ENCODE measurements at places on chromosomes 2 and 18. TPM values are rescaled to one million over a fixed set of nuclear protein-coding genes. Genes with fewer than 3 reads are reported as not detected.

DNA sequence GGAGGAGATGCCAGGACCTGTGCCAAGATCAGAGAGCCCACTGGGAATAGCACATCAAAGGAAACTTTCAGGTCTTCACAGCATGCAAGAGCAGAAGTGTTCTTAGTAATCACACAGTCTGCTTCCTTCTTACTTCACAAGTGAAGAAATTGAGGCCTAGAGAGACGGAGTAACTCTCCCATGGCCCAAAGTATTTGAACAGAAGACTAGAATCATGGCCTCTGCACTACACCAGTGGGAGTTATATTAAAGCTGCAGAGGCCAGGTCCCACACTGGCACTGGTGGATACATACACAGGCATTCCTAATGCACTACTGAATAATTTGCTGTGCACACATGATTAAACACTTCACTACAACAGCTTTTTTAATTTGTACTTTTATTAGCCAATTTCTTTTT is 107.6 kb upstream of the RMP24 start:
- DNase-seq, result no peak

DNA sequence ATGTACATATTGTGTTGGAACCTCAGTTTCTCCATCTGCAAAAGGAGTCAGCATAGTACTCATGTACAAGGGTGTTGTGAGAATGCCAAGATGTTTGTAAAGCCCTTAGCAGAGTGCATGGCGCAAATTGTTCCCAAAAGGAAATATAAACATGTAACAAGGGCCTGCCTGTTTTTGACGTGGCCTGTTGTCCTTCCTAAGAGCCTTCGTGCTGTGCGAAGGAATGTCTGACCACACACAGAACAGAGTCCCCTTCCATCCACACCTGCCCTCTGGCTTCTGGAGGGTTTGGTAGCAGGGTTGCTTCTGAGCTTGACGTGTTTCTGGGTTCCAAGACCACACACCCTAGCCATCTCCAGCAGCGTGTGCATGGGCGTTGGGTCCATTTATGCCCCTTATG is 34.9 kb downstream of the CABLES1 start:
- DNase-seq, result no peak

DNA sequence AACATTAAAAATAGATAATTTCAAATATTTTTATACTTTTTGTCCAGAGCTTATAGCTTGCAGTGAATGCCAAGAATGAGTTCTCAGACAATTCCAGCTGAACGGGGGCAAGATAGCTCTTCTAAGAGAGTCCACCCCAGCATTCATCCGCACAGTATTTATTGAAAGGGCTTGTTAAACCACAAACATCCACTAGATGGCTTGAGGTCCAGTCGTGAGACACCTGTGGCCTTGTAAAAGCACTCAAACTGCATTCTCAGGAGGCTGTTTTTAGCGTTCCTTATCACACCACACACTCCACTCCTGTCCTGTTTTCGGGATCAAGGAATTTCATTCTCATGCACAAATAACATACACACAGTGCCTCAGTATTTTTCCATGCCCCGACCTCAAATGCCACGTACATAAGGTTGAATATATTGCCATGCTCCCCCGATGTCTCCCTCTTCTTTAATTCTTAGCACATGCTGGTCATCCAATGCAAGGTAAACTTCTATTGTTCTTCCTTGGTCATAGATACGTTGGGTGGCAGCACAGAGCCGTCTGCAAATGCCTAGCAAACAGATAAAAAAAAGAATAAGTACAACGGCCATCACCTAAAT is 47.4 kb downstream of the DNAJC10 start:
- DNase-seq, result peak; percentile 68

Gene CFC1
- 12.4 TPM for total RNA-seq

DNA sequence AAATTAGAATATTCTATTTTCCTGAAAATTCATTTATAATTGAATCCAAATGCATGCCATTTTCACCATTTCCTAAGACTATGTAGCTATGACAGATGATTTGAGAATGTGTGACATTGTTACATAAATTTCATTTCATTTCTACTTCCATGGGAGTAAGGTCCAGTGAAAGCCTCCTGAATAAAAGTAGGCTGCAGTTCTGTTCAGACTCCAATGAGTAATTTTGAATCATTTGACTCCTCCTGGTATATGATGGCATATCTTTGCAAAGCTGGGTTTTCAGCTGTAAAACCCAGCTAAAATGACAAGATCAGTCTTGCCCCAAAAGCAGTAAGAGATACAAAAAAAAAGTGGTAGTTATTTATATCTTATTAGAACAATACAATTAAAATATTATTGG is 101.0 kb upstream of the DNAJC10 start:
- DNase-seq, result no peak

- DNase-seq, result no peak
Observed at GRCh38 chr2:85695121-85695520, 963 bp downstream of the GNLY start.

DNA sequence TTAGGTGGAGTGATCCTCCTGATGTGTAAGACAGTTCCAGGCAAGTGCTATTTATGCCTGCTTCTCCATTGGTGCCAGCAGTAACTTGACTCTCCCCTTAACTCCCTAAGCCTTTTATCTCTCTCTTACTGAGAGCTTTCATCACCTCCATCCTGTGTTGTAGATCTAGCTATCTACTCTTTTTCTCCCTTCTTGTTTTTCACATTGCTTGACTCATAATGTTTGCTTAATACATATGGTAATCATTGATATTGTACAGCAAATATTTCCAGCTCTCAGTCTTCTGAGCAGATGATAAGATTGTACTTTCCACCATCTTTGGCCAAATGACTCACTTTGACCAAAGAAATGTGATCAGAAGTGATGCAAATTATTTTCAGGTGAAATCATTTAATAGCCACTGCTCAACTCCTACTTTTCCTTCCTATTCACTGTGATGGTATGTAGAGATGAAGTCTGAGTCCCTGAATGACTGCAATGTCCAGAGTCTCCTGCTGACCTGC is 165.0 kb downstream of the PLCL1 start:
- peak; percentile 6 for DNase-seq

DNA sequence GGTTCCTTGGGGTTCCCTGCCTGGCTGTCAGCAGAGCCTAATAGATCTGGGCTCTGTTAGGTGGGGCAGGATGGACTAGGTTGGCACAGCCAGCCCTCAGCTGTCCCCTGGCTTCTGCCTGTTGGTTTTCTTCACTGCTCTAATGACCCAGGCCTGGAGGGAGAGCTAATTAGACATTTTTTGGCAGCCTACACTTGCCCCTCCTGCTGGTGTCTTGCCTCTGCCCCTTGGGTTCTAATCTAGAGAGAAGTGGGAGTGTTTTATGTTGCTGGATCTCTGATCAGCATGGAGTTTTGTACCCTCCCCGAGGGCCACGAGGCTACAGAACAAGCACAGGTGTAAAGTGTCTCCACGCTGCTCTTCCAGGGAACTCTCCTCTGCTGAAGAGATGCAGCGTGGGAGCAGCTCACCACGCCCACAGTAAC is 199.4 kb upstream of the RASGRP3 start:
- no peak for DNase-seq

GRCh38 chr2:12847694-12848575 is 131.2 kb downstream of the TRIB2 start:
- DNase-seq, result no peak

DNA sequence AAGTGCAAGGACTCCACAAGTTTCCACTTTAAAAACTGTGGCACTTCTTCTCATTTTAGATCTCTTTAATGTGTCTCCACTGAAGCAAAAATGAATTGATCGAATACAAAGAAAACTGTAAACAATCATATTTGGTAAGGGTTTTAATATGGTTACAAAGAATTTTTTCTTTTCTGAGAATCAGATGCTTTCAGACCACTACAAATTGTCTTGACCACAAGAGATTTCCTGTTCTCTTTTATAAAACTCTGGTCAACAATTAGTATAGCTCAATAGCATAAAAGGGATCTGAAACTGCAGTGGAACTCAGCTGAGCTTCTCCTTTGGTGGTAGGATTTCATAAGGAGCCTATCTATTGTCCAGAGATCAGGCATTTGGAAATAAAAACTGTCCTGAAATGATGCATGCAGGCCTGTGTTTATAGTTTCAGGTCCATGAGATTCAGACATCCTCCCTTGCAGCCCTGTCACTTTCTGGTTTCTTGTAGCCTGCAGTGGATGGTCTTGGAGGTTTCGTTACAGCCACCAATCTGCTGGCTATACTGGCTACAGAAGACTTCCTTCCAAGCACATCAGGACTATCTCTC is 120.0 kb downstream of the DOCK10 start:
- no peak for DNase-seq

- no peak for DNase-seq
Observed at GRCh38 chr2:237260039-237260620, 153.8 kb downstream of the COL6A3 start.

DNA sequence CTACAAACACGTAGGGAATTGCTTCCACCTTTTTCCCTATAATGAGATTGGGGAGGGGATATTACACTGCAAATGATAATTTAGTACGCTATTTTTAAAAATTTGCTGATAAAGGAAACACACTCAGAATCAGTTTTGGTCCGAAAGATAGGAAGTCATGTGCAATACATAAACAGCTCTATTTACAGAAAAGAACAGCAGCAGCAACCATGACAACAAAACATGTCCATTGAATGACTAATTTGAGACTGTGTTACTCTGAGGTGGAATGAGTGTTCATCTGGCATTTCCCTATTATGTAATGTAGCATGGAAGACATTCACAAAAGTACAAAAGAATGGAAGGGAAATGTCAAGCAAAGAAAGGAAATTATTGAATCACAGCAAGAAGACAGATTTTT is 337.2 kb downstream of the NBAS start:
- DNase-seq, result no peak

DNA sequence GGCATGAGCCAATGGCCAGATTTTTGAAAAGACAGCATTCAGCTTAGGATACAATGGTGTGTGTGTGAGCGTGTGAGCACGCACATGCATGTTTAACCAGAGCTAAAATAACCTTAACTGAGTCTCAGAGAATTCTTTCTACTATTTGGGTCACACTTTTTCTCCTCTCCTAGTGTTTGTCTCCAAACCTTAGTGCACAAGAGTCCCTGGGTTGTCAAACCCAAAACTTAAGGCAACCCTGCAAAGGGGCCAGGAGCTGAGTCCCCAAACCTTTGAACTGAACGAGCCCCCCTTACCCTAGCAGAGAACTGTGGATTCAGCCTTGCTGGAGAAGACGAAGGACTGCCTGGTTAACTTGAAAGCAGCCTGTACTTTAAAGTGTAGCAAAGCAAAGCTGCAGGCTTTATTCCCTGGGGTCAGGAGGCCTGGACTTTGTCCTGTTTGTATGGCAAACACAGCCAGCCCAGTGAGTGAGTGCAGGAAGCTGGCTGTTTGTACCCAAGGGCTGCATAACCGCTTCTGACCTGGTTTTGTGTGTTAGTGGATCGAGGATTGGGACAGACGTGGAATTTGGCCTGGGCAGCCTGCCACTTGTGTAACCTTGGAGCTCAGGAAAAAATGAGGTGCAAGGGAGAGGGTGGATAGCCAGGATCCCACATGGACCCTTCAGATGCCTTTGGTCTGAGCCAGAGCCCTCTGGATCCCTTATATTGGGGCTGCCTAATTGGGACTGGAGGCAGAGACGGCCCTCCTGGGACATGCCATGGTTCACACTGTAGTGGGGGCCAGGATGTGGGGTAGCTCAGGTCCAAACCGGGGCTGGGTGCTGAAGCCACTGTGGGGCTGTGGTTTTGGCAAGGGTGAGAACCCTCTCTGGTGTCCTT is 6.4 kb upstream of the PSMD1 start:
- peak; percentile 84 for DNase-seq

- DNase-seq, result no peak
Observed at GRCh38 chr2:49569176-49569575, 414.9 kb upstream of the FSHR start.

DNA sequence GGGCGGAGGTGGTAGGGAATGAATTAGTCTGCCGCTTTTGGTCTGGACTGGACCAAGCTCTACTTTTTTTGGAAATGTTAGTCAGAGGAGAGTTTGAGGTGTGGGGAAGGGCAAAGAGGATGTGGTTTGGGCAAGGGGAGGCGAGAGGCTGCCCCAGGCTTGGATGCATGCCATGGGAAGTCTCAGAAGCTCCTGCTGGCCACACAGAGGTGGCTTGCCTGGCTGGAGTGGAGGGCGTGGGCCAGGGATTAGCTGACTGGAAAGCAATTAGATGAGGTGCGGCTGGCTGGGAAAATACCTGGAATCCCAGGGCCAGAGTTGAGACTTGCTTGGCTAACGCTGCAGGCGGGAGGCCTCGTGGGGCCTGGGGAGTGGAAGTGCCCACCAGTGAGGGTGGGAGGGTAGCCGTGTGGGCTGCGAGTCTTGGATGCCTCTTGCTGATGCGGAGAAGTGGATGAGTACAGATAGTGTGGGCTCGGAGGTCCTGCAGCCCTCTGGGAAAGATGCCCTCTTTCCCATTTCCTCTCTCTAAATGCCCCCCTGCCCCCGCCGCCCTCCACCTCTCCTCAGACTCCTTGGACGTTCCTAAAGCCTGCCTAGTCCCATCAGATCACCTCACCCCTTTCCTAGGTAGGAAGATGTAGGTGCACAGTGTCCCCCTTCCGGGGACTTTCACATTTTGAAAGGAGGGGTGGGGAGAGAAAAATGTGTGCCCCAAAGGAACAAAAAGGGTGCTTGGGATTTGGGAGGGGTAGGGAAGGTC is 117.6 kb downstream of the SMAD7 start:
- DNase-seq, result peak; percentile 53

DNA sequence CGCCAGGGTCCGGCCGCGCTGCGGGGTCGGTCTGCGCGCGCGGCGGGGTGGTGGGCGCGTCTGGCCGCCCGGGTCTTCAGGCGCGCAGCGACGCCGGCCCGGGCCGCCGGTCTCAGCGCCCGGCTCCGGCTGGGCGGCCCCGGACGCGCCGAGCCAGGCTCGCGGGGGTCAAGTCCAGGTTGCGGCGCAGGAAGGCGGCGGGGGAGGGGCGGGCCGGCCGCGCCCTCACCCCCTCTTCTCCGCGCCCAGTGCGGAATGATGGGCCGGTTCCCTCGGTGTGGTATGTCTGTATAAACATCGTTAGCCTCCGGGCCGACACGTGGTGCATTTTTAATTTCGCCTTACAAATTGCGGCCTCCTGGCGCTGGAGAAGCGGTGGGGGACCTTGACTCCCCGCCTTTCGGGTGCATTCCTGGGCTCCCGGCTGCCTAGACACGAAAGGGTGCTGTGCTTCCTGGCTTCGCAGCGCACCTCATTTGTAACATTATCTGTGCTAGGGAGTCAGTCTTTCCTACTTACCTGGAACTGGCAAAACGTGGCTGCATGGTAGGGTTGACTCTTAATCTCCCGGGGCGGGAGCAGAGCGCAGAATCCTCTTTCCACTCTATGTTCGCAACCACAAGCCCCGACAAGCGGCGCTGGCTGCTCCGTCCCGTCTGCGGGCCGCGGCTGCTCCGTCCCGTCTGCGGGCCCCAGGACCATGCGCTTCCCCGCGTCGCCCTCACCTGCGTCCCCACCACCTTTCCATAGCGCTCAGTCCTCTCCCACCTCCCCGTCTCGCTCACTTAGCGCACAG is 69.0 kb downstream of the CTAGE1 start:
- DNase-seq, result peak; percentile 84

GRCh38 chr2:175880-176820 is 87.7 kb downstream of the SH3YL1 start:
- DNase-seq, result peak; percentile 33

Gene ZNF516
- 19.8 TPM for total RNA-seq

GRCh38 chr2:13682540-13683272 is 949.8 kb upstream of the LRATD1 start:
- no peak for DNase-seq

- DNase-seq, result no peak
Observed at GRCh38 chr18:6055711-6056110, 160.4 kb upstream of the TMEM200C start.

GRCh38 chr2:201021914-201022313 is 49.6 kb downstream of the HYCC2 start:
- DNase-seq, result no peak

Measured in hepatocyte (in vitro differentiated cells).